ENCODE measurements at places on chromosomes 2 and 18. TPM values are rescaled to one million over a fixed set of nuclear protein-coding genes. Genes with fewer than 3 reads are reported as not detected.

Gene AOX1
- total RNA-seq = 16.8 TPM

Gene CHMP3
- total RNA-seq = 103 TPM

Gene UCN
- total RNA-seq = 0.14 TPM

Gene WDR7
- 10.5 TPM for total RNA-seq

DNA sequence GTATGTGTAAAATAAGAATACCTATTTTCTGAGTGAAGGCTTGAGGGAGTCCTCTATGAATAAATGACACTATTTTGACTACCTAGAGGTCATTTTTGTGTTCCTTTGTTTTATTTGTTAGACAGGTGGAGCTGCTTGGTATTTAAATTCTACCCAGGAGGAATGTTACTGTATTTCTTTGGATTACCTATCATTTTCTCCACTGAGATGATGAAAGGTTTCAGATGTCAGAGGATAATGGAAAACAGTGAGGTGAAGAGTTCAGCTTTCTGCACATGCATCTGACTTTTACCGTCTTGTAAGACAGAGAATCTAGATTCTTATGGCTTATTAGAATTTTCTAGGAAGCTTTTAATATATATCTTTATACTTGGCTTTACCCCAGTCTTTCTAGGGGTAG, 689.8 kb upstream of the NXPH2 start:
- DNase-seq = no peak

GRCh38 chr2:189629531-189630453, 31.5 kb upstream of the ASNSD1 start:
- DNase-seq = no peak

DNA sequence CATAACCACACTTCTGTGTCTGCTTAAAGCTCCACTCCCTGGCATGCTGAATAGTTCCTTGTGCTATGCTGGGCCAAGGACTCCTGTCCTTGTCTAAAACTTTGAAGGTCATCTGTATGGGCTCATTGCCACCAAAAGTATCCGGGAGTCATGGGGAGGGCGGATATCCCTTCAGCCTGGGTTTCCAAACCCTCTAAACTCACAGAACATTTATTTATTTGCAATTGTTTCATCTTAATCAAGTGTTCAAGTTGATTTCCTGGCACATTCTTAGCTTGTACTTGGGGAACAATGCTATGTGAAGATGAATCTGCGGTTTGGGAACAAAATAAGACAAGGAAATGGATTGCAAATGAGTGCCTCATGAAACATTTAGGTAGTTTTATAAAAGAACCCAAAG, 1.8 kb downstream of the NOSTRIN start:
- no peak for DNase-seq

DNA sequence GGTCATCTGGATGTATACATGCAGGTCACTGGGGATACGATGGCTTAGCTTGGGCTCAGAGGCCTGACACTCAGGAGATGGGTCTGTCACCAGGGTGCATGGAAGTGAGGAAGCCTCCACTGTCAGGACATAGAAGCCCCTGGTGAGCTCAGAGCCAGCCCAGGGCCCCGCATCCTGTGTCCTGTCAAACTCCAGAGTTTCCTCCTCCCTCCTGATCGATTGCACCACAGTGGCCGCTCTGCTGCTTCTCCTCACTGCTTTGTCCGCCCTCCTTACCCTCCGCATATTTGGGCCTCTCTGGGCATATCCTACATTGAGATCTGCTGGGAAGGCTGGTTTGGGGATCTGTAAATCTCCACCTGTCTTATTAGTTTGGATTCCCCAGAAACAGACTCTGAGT, 37.5 kb upstream of the ATG16L1 start:
- no peak for DNase-seq

DNA sequence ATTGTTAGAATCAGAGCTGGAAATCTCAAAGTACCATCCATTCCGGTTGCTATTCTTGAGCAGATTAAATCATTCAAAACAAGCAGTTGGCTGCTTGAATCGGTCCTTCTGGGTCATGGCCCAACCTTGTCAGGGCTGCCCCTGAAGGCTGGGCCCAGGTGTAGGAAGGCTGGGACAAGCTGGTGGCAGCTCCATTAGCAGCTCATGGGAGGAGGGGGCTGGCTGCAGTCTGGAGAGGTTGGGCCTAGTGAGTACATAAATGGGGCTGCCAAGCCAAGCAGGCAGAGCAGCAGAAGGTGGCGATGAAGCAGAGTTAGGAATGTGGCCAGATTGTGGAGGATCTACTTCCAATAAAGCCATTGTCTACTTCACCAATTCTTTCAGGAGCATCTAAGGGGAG, 81.4 kb downstream of the ADCYAP1 start:
- no peak for DNase-seq

DNA sequence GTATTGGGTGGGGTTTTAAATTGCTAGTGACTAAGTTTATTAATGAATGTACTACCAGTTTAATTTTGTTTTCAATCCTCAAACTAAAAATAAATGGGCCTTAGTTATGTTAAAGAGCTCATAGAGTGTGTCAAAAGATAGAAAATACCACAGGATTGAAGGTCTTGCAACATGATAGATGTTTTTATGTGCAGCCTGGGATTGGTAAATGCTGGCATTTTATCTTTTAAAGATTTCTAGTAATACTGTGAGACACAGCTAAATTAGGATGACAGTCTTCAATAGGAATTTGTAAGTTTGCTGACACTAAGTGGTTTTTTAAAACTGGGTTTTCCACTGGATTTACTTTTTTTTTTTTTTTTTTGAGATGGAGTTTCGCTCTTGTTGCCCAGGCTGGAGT, 122.3 kb downstream of the HAUS1 start:
- no peak for DNase-seq

Measured in foreskin keratinocyte (primary cell).